ENCODE measurements at places on chromosomes 11 and 22. TPM values are rescaled to one million over a fixed set of nuclear protein-coding genes. Genes with fewer than 3 reads are reported as not detected.

ENTHD1 gene
- 1.2 TPM for polyA plus RNA-seq

MS4A3 gene
- 2.2 TPM for polyA plus RNA-seq

DNA sequence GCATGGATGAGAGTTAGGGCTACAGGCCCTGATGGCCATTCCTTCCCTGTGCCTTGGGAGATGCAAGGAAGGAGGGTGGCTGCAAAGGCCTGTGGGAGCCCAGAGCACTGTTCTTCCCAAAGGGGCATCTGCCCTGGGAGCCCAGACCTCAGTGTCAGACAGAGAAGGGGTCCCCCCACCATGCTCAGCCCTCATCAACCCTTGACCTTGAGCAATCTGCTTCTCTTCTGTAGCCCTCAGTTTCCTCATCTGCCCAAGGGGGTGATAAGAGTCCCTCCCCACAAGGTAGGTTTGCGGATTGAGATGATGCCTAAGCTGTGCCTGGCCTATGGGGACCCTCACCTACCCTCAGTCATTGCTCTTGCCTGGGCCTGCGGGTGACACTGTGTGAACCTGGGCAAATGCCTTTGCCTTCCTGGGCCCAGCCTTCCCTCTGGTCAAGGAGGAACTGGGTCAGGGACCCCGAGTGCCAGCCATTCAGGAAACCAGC, 47.5 kb downstream of the IGLL5 start:
- no peak for DNase-seq

GRCh38 chr11:61332281-61332796, 566 bp downstream of the DDB1 start:
- DNase-seq: no peak

DNA sequence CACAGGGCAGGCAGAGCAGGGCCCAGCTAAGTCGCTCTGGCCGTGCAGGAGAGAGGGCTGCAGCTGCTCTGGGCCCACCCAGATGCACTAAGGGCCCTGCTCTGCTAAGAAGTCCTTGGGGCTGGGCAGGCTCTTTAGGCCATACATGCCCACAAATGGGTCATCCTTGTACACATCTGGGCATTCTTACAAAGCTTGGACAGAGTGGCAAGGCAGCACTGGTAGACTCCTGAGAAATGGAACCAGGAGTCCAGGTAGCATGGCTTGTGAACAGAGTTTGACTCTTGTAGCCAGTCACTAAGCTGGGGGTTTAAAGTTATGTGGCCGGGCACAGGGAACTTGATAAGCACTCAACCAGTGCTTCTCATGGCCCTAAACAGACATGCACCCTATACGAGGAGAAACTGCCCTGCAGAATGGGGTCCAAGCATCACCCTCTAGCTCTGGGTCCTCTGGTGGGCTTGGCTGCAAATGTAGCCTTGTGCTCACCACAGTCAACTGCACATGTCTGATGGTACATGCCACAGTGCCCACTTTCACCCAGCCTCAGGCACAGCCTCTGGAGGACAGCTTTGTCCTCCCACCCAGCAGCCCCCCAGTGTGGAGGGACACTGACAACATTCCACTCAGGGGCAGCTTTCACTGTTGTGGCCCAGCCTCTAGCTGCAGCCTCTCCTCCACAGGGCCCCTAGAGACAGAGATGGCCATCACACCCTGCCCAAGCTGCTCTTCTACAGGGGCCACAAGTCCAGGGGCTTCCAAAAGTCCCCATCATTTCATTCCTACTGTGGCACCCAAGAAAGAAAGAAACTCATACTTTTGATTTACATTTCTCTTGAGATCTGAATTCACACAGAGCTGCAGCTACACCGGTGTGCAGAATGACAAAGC, 75.2 kb downstream of the DGCR2 start:
- no peak for DNase-seq

- DNase-seq: no peak
Measured at GRCh38 chr22:34904486-34904885, 161.5 kb upstream of the ISX start.

DNA sequence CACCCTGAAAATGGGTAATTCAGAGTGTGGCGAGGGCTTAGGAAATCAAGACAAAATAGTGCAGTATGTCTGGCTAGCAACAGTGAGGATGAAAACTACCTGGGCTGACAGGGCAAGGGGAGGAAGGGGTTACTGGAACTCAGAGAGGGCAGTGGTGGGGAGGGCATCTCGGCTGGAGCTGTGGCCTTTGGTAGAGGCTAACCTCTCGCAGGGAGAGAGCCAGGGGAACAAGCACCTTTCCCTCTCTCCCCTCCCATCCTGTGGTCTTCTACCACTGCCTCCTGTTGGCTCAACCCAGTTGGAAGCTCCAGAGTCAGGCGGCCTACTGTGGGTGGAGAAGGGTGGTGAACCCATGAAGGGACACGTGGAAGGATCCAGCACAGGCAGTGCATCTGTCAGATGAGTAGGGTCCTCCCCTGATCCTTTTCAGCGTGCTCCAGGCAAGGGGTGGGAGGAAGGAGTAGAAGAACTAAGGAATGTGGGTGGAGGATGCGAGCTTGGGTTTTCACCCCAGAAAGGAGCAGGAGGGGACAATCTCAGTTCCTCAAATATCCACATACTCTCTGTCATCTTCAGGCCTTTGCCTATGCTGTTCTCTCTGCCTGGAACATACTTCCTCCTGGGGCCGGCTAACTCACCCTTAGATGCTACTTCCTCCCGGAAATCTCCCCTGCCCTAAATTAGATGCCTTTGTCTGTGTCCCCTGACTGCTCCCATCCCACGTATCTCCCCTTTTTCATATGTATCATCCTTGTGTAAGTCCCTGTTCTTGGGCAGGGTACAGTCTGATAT, 6.2 kb upstream of the KCNE3 start:
- no peak for DNase-seq

DNA sequence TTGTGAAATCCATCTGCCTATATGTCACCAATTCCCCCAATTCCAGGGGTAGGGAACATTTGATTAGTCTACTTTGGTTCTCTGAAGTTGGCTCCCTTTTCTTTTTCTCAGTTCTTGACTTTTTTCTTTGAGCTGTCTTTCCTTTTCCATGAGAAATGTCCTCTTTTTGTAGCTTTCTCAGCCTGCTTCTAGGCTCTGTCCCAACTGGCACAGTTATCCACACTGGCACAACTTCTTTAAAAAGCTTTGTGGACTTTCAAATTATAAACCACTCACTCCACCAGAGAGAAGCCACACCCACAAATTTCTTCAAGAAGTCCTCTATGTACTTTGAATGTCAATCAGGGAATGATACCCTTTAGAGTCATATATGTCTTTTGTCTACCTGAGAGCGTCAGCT, 100.5 kb downstream of the TTC17 start:
- DNase-seq: no peak

Data from thymus (tissue), 14 donors.